ENCODE measurements at places on chromosomes 5 and 9.

DNA sequence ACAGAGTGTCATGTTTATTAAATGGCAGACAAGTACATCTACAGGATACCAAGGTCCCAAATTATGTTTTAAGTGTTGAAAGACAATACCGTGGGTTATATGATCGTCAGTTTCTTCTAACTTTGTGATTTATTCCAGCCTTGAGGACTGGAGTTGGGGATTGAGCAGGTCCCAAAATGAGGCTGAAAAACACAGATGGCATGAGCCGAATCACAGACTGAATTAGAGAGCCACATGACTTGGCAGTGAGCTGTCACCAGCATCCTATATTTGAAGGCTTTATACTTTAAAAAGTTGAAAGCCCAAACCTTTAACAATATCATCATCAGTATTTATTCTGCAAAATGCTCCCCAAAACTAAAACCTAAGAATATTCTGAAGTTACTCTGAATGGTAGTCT, 79.4 kb downstream of the ADAMTS16 start:
- no peak for DNase-seq

DNA sequence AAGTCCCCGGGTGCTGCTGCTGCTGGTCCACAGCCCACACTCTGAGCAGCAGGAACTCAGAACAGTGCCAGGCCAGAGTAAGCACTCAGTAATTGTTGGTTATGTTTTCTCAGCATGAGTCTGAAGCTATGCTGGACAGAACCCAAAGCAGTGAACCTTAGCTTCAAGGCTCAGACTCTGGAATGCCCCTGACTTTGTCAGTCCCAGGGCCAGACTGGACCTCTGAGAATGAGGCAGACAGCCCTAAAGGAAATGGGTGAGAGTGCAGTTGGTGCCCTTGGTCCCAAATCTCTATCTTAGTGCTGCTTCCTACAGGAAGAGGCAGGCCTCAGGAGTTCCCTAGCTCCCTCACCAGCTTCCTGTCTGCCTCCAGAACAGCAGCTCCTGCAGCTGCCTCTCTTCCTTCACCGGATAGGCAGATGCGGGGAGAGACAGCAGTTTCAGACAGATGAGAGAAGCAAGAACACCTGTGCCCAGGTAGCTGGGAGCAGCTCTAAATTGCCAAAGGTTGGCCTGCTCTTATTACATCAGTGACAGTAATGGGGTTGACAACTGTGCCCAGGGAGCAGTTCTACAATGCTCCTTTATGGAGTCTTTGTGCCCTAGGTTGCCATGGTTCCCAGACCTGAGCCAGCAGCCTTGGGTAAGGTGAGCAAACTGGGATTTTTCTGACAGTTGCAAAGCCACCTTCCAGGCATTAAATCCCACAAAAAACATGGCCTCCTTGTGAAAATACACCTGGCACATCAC, 82.2 kb upstream of the CXCL14 start:
- DNase-seq, result peak; percentile 18

DNA sequence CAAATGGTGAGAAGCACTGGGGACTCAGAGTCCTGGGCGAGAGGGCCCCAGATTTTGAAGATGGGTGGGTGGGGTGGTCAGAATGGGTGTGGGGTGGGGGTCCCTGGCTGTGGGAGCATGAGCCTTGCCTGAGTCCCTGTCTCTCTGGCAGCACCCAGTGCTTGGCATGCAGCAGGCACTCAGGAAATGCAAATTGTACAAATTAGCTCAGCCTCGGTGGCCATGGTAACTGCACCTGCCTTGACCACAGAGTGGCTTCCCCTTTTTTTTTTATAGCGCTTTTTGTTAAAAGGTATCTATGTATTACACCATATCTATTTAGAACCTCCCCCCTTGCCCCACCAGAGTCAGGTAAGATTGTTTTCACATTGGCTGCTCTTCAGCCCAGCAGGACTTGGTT, 19.2 kb upstream of the PITX1 start:
- DNase-seq, result no peak

GRCh38 chr5:126274763-126275125, 148.5 kb upstream of the GRAMD2B start:
- no peak for DNase-seq

DNA sequence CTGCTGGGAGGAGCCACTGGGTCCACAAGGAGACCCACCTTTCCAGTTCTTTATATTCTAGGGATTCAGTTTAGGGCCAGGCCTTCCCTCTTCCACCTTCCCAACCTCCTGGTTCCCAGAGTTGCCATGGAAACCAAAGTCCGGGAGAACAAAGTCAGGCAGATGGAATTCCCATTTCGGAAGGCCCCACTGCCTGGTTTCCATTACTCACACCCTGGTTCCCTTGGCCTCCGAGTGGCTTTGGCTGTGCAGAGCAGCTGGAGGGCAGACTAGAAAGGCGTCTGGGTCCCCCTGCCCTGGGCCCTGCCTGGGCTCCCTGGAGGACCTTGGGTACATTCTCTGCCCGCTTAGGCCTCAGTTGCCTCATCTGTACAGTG, 136.1 kb downstream of the RGS3 start:
- DNase-seq, result no peak

DNA sequence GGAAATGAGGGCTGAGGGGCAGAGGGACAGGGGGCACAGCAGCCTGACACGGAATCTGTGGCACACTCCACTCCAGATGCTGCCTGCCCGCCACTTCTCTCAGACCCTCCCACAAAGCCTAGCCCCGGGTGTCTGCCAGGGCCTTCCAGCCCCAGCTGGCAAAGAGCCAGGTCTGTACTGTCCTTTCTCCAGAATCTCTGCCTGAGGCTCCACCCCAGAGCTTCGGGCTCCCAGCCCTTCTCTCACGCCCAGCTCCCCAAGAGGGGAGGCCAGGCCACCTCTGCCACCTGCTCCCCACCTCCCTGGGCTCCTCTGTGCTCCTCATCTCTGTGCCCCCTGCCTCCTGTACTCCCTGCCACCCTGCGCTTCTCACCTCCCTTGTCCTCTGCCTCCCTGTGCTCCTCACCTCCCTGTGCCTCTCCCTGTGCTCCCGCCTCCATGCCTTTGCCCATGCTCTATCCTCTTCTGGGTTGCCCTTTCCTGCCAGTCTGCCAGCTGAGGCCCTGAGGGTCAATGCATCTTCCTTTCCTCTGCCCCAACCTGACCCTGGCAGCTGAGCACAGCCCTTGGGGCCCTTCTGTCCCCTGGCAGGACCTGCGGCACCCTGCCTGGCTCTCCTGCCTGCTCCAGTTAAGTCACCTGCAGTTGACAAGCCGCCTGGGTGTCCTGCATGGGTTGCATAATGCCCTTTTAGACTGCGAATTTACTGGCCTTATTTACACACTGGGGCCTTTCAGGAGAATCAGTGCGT, 36.4 kb downstream of the RASGEF1C start:
- DNase-seq, result no peak

GRCh38 chr5:93247105-93247504, 333.9 kb downstream of the NR2F1-AS1 start:
- DNase-seq, result no peak

- DNase-seq, result no peak
Observed at GRCh38 chr5:35281613-35282012, 51.3 kb upstream of the PRLR start.

DNA sequence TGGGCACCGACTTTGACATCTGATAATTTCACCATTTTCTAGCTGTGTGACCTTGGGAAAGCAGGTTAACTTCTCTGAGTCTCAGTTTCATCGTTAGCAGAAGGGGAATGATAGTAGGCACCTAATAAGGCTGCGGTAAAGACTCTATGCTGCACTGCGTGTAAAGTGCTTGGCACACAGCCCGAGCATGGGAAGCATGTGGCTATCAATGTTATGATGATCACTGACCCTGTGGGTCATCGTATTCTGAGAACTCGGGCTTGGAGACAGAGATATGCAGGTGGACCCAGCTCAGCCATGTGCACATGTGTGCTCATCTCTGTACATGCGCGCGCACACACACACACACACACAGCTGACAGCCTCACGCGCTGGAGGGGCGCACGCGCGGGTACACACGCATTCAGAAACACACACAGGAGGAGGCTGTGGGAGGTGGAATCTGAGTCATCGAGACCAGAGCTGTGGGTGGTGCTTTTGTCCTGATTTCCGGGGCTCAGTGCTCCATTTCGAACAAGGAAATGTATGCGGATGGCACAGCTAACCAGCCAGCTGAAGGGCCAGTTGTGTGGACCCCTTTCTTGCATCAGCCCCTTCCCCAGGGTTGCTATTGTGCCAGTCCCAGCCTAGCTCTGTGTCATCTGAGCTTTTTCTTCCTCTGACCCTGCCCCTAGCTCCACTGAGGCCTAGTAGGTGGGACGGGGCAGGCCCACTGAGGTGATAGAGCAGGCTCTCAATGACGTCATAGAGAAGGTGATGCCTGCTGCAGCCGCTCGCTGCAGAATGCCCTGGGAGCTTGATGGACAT, 11.1 kb upstream of the ARAP3 start:
- DNase-seq, result no peak

- no peak for DNase-seq
Observed at GRCh38 chr5:175870820-175871447, 444 bp upstream of the CPLX2 start.

- DNase-seq, result no peak
Observed at GRCh38 chr9:124332361-124333202, 74.8 kb downstream of the NEK6 start.

DNA sequence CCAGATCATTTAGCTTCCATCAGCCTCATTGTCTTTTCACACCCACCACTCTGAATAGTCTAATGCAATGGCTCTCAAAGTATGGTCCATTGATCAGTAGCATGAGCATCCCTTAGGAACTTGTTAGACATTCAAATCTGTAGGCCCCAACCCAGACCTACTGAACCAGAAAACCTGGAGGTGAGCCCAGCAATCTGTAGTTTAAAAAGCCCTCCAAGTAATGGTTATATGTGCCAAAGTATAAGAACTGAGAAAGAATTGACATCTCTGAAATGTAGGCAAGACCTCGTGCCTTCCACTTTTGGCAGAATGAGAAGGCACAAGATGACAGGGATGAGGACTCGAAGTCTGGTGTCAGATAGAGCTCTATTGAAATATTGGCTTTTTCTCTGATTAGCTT, 267.6 kb downstream of the TRIM32 start:
- DNase-seq, result no peak

GRCh38 chr9:133684121-133684935, 48.2 kb downstream of the DBH start:
- no peak for DNase-seq

DNA sequence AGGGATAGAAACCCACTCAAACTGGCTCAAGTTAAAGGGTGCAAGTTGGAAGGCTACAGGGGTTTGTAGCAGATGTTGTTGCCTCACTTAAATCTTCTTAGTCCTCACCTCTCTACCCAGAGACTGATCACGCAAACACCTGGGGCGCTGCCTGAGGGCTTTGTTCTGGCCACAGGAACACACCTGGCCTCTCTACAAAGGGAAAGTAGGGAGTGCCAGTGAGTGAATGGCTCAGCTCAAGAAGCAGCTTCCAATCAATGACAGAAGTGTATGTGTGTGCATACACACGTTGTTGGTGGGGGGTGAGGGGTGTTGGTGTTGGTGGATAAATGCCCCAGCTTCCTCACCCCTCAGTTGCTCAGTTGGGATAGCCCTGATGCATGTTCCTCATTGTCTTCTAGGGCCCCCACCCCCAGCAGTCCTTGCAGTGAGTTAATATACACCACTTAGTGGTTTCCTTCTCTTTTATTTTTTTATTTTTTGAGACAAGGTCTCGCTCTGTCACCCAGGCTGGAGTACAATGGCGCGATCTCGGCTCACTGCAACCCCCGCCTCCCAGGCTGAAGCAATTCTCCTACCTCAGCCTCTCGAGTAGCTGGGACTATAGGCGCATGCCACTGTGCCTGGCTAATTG, 30.6 kb upstream of the CTNNA1 start:
- no peak for DNase-seq

- DNase-seq, result peak; percentile 44
Observed at GRCh38 chr9:116806075-116806474, 119.0 kb downstream of the TRIM32 start.

GRCh38 chr5:124628721-124629596, 117.5 kb downstream of the ZNF608 start:
- DNase-seq, result no peak

GRCh38 chr5:149583394-149583793, 2.1 kb downstream of the ARHGEF37 start:
- no peak for DNase-seq

DNA sequence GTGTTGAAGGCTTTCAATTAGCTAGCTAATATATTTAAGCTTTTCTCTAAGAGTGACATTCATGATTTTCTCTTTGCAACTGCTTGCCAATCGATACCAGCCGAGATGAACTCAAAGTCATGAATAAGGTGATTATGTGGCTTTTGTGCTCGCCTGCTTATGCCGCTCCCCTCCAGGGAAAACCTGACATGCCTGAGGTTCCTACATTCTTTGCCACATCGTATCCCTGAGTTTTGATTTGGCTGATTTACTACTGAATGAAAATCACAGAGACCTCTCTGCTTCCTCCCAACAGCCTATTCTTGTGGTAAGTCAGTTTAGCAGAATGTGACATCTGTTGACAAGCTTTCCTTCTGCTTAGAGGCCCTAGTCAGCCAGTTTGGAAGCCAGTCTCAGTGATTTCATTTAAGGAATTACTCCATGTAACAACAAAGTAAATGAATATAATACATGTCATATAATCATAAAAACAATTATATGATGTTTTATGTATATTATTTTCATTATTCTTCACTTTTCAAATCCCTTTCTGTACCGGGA, 513.4 kb downstream of the CSNK1G3 start:
- no peak for DNase-seq

DNA sequence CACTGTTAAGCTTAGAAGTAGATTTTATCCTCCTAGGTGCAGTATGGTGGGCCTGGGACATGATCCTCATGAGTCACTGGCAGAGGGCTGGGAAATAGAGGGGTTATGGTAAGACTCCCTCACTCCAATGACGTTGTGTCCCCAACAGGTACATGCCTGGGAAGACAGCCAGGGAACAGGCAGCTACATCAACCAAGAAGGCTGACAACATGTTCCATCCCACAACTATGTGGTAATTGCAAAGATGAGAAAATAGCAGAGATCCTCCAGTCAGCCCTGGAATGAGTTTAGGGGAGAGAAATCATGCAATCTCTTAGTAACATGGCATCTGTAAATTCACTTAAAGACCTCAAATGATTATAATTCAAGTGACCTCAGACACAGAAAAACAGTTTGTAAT, 114.4 kb upstream of the LIFR start:
- DNase-seq, result no peak

GRCh38 chr5:34929720-34930461, 532 bp downstream of the DNAJC21 start:
- peak; percentile 58 for DNase-seq

GRCh38 chr5:72194846-72195245, 87.6 kb downstream of the MAP1B start:
- no peak for DNase-seq

- no peak for DNase-seq
Observed at GRCh38 chr5:180990882-180991242, 2.2 kb downstream of the BTNL3 start.

DNA sequence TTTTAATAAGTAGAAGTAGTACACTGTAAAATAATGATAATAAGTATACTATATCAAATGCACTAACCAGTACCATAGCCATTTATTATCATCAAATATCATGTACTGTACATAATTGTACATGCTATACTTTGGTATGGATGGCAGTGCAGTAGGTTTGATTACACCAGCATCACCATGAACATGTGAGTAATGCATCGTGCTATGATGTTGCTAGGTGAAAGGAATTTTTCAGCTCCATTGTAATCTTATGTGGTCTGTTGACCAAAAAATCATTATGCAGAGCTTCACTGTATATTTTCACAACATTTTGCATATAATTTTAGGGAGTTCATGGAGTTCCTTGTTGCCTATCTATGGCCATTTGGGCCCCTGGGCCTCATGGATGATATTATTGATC, 72.2 kb upstream of the HMHB1 start:
- DNase-seq, result no peak

- DNase-seq, result no peak
Observed at GRCh38 chr9:133140174-133140505, 19.1 kb upstream of the RALGDS start.

Measured in right renal pelvis (tissue), 4 donors.